ENCODE measurements at places on chromosomes 5 and 9. TPM values are rescaled to one million over a fixed set of nuclear protein-coding genes. Genes with fewer than 3 reads are reported as not detected.

HAPLN1 gene
- polyA plus RNA-seq = 0.07 TPM

LCN1 gene
- polyA plus RNA-seq = not detected

SOHLH1 gene
- not detected for polyA plus RNA-seq

C1QTNF2 gene
- 1.7 TPM for polyA plus RNA-seq

KLF9 gene
- polyA plus RNA-seq = 15.2 TPM

ROR2 gene
- 3.2 TPM for polyA plus RNA-seq

FCN2 gene
- not detected for polyA plus RNA-seq

All from small intestine (tissue), 16 donors.